ENCODE measurements at places on chromosomes 1 and 21.

DNA sequence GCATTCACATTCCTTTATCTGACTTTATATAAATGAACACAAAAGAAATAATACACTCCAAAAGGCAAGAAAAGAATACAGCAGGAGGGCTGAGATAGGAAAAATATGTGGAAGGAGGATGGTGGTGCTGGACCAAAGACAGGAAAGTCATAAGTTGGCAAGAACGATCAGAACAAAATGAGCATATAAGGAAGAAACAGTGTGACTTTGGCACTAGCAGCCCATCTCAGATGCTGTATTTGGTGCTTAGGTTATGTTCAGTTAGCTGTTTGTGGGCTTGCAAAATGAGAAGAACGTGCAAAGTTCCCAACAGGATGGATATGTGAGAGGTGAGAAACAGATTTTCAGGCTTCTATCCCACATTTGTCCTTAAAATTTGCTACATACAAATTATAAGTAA, 719.8 kb upstream of the ADGRL4 start:
- peak; percentile 15 for DNase-seq

DNA sequence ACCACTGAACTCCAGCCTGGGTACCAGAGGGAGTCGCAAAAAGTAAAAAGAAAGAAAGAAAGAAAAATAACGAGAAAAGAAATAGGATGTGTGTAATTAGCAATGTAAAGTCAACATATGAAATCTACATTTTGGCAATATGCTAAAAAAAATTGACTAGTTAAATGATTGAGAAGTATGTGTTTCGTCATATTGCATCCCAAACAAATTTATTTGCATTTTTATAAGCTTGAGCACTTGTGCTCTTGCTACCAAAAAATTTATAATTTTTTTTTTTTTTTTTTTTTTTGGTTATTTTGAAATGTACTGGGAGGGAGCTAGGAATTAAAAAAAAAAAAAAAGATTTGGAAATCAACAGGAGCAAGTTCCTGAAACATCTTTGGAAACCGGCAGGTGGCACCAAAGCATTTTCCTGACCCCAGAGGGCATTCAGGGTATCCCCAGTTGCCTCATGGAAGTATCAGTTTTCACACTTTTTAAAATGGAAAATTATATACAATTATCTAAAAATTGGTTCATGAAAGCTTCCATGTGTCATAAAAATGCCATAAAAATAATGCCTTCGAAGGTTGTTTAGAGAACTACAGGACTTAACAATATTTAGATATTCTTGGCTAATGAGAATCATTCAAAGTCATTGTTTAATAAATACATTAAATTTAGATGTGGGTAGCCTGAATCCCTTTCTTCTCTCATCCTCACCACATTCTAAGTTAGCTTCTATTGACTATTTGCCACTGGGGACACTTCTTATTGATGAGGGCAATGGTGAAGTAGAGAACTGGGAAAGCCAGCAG, 4.8 kb upstream of the HEATR1 start:
- DNase-seq: peak; percentile 69

GRCh38 chr1:20329793-20330542, 39.3 kb downstream of the VWA5B1 start:
- DNase-seq: no peak

GRCh38 chr1:167555971-167556714, 2.6 kb upstream of the CREG1 start:
- DNase-seq: peak; percentile 89

DNA sequence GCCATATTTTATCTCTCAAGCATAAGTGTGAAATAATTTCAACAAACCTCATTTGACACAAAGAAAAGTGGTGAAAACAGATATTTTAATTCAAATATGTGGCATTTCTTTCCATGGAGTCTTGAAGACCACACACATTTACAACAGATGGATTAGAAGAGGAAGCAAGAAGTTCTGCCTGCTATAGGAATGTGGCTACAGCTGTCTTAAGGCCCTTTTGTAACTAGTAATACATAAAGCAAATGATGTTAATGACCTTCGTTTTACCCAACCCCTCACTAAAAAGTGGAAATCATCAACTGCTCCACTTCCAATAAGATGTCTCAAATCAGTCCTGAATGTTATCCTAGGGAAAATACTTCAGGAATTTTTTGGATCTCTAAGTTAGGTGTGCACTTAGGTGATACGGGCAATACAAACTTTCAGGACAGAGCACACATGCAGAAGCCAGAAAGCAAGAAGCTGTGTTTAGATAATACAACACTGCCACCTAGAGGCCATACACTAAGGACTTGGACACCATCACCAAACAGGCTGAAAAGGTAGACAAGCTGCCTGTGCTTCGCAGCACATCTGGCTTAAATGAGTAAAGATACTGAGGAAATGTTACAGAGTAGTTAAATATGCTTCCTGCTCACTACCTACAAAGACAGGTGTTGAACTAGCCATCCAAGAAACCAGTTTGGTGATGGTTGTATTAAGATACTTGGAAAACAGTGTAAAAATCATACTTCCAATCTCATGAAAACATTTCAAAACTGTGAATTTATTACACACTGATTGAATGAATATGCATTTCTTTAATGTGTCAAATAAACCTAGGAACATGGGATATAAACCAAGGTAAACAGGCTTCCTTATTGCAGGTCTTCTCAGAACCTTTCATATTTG, 24.4 kb downstream of the RRAGC start:
- DNase-seq: peak; percentile 92

- peak; percentile 60 for DNase-seq
Measured at GRCh38 chr1:170592591-170593111, 60.7 kb downstream of the GORAB start.

GRCh38 chr1:171622152-171622462, at the start of gene MYOCOS:
Gene MYOCOS, plus strand, starts transcription at chr1:171622243. Its CDS starts 1,641 bp downstream, at chr1:171623884.
- DNase-seq: no peak

DNA sequence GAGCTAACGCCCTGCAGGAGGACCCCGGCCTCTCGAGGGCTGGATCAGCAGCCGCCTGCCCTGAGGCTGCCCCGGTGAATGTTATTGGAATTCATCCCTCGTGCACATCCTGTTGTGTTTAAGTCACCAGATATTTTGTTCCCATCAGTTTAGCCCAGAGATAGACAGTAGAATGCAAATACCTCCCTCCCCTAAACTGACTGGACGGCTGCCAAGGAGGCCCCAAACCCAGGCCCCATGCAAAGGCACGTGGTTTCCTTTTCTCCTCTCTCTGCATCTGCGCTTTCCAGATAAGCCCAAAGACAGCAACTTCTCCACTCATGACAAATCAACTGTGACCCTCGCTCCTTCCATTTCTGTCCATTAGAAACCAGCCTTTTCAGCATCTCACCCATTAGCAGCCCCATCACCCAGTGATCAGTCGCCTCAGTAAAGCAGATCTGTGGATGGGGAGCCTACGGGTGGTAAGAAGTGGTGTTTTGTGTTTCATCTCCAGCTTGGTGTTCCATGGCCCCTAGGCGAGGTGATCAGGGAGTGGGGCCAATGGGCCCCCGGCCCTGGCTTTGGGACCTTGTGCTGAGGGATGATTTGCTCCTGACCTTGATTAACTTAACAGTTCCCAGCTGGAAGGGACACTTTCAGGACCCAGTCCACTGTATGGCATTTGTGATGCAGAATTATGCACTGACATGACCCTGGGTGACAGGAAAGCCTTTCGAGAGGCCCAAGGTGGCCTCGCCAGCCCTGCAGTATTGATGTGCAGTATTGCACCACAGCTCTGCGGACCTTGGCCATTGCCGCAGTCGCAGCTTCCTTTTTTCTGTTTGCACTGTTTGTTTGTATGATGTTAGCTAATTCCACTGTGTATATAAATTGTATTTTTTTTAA, 5.2 kb downstream of the NPPA start:
- peak; percentile 3 for DNase-seq

DNA sequence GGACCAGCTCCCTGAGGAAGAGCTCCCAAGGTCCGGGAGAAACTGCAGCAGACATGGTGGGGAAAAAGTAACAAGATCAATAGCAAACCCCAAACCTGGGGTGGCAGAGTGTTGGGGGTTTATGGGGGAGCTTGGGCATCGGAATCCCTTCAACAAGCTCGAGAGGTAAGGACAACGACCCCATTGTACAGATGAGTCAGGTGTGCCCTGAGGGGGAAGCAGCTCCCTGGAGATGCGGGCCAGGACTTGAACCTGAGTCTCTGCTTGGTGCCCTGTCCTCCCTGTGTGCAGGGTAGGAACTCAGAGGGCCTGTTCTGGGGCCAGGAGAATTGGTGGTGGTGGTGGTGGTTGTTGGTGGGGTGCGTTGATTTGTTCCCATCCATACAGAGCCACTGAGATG, 125.4 kb downstream of the PTPRU start:
- DNase-seq: no peak

Measured in adipocyte (in vitro differentiated cells).